Kasumi-1 (cell line): ENCODE measurements at places on chromosomes 4 and X.

GRCh38 chr4:94015956-94016355, 187.4 kb downstream of the ATOH1 start:
- DNase-seq: no peak

- DNase-seq: peak; percentile 5
These were observed 108.3 kb downstream of the AFAP1 start for GRCh38 chr4:7831330-7831729.

DNA sequence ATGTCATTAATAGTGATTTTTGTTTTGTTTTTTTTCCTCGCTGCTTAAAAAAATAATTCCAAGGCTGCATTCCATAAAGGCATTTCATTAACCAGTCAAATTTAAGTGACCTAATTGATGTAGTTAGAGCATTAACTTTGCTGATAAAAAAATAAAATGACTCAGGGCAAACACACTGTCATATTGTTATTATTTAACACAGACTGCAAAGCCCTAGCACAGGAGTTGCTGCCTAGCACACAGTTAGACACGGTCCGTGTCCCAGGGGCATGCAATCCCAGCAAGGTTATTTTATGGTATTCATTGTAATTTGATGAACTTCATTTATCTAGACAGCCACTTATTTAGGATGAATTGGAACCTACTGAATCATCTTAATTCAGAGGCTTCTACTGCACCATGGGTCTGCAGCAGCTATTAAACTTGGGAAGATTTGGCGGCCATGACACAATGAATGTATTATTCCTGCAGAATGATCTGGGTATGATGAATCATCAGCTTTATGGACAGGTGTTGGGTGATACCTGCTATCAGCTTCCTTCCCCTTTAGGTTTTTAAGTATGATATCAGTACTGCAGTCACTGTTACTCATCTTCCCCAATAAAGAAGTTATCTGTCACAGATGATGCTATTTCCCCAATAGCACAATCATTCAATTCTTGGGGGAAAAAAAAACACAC, 182.7 kb downstream of the PPARGC1A start:
- no peak for DNase-seq

- DNase-seq: no peak
These were observed 28.1 kb downstream of the SLC16A2 start for GRCh38 chrX:74449322-74449936.

DNA sequence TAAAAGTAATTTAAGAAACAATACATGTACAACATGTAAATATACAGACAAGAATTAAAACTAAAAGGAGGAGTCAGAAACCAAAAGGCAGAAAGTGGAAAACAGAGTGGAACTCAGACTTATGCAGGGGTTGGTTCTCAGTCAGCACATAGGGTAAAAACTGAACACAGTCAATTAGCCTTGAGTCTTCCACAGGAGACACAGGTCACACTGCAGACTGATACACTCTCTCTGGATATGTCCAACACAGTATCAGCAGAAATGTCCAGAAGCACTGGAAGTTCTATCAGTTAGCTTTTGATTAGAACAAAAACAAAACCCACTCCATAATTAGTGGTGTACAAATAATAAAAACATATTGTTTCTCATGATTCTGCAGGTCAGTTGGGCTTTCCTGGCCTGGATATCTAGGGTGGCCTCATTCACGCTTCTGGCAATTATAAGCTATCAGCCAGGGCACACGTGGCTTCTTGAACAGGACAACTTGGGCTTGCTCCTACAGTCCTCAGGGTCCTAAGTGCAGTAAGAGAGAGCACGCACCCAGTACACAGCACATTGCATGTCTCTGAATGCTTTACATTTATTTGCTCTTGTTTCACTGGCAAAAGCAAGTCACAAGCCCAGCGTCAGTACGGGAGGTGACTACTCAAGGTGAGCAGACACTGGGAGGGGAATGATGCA, 21.6 kb downstream of the TEC start:
- DNase-seq: no peak

GRCh38 chr4:5732158-5732557, 21.2 kb downstream of the EVC start:
- DNase-seq: no peak

DNA sequence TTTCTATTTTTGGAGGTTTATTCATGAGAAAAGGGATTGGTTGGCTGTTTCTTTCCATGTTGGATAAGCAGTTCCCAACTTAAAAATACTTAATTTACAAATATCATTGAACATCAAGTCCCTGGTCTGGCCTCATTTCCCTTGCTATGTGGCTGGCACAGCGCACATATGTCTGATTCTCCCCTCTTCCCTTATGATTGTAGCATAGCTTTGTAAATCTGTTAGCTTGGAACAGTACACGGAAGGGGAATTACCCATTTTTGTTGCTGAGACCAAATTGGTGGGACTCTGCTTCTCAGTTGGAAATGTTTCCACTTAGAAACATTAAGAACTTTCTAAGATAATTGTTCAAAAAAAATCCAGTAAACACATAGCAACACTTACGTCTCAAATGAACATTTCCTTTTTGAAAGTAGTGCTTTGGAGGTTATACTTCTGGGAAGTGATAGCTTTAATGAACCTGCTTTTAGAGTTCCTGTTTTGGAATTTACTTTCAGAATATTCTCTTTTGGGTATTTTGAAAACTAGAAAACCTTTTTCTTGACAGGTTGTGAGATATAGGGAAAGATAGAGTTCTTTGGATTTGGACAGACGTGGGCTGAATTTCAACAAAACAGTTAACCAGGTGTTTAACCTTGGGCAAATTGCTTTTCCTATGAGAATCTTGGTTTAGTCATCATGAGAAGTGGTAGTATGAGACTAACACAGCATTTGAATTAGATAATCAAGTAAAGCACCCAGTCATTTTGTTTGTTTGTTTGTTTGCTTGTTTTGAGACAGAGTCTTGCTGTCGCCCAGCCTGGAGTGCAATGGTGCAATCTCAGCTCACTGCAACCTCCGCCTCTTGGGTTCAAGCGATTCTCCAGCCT, 47.3 kb downstream of the STIM2 start:
- DNase-seq: no peak

GRCh38 chr4:6893449-6894085, 16.1 kb upstream of the TBC1D14 start:
- no peak for DNase-seq

DNA sequence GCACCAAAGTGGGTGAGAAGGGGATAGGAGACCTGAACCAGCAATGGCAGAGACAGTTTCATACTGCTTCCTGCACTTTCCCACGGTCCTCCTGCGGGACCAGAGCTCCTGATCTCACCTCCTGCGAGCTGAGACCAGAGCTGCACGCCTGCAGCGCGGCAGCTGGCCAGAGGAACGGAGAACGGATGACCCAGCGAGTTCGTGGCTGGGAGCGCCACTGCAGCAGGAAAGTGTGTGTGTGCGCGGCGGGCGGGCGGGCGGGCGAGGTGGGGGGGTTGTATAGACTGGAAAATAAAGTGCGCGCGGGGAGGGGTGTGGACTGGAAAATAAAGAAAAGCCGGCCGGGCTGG, 16.5 kb downstream of the MCF2 start:
- DNase-seq: no peak

DNA sequence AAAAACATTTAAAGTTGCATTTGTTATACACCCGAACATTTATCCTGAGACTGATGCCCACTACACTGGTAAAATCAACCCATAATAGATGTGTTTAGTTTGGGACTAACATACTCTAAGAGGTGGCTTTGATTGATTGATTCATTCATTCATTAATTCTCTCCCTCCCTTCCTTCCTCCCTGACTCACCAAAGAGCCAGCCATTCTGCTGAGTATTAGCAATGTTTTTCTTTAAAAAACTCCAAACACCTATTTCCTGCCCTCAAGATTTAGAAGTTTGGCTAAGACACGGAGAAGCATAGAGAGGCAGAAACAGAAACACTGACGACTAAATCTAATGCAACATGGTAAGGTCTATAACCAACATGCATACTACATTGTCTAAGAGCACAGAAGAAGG, 88.9 kb downstream of the RASL11B start:
- DNase-seq: no peak

GRCh38 chr4:43089730-43090129, 197.2 kb downstream of the GRXCR1 start:
- no peak for DNase-seq

- DNase-seq: no peak
These were observed 2.6 kb downstream of the GIMD1 start for GRCh38 chr4:106366026-106366425.

GRCh38 chr4:173247321-173247720, 78.7 kb downstream of the GALNT7 start:
- DNase-seq: no peak

DNA sequence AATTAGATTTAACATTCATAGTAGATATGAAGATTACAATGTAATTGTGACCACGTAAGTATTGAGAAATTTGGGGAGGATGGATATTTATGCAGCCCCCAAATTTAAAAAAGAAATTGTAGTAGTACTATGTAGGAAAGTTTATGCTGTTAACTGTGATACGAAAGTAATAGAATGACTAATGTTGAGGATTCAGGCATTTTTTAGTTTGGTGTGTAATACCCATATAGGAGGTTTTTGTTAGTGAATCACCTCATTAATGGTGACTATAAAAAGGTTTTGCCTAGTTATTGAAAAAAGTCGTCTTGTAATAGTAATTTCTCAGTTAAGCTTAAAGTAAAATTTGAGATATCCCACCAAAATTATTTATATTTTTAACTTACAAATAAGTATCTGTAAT, 67.2 kb downstream of the SMARCAD1 start:
- no peak for DNase-seq

DNA sequence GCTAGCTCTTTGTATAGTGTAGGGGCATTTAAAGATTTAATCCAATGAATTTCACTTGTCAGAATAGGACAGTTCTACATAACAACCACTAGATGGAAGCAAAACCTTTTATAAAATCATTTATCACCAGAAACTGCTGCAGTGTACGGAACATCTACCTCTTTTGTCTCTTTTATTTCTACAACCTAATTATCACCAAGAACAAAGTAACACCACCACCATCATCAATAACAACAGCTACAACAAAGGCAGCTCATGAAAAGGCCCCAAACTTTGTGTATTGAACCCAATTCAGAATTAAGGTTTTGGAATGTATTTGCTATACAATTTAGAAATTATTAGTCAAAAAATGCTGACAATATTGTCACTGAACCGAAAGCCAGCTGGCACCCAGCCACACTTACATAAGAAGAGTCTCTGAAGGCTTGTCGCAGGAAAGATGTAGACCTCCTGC, 260.9 kb upstream of the RPS6KA3 start:
- peak; percentile 61 for DNase-seq

DNA sequence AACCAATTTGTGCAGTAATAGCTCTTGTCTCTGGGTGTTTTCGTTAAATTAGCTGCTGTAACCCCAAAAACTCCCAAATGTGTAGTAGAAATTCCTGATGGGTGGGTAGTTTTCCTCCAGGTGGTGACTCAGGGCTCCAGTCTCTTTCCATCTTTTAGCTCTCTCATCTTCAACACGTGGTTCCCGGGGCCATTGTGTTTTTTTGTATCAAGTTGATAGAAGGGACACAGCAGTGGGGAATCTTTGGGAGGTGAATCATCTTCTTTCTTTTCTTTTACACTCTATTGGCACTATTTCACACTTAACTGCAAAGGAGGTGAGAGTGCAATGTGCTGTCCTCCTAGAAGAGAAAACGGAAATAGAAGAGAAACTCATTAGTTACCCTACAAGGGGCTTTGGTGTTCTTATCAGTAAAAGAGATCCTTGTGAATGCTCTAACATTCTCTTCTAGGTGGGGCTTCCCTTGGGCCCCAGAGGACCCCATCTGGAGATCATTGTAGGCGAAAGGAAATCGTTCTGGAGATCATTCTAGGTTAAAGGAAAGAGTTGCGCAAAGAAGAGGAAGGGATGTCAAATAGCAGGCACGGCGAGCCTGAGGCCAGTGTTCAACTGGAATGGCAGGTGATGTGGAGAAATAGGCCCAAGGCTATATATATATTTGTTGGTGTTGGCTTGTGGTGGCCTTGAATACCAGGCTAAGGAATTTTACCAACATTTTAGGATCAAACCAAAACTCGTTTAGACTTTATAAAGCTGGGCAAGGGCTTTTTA, 68.2 kb upstream of the ACSL1 start:
- peak; percentile 9 for DNase-seq

- DNase-seq: no peak
These were observed 15.1 kb upstream of the CBR4 start for GRCh38 chr4:169025184-169025583.

- DNase-seq: peak; percentile 22
These were observed 110.2 kb upstream of the MYOZ2 start for GRCh38 chr4:119025420-119025819.

GRCh38 chr4:80173841-80174240, 23.5 kb upstream of the PRDM8 start:
- no peak for DNase-seq

- DNase-seq: no peak
These were observed 1920.6 kb downstream of the ARAP2 start for GRCh38 chr4:34323549-34324320.

DNA sequence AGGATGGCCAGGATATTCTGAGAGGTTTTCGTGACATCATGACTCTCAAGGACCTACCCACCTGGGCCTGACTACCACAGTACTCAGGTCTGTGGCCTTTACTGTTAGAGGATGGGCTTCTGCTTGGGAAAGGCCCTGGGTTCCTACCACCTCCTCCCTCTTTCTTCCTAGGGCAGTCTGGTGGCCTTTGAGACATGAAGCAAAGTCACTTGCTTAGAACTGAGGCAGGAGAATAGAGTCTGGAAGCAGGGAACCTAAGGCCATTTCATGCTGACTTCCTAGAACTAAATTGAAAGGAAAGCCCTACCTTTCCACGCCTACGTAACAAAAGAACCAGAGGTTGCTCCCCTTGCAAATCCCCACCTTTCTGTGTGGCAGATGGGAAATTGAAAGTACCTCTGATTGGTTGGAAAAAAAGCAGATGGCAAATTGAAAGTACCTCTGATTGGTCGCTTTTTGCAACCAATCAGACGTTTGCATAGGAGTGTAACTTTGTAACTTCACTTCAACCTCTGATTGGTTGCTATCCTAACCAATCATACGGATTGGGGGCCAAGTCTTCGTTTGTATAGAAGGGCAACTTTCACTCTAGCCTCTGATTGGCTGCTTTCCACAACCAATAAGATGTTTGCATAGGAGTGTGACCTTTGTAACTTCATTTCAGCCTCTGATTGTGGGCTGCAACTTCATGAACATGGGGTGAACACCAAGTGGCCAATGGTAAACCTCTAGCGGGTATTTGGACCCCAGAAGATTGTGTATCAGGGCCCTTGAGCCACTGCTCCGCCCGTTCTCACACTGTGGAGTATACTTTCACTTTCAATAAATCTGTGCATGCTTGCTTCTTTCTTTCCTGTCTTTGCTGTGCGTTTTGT, 9.9 kb upstream of the AKAP14 start:
- no peak for DNase-seq
